ENCODE measurements at places on chromosomes 2 and 18. TPM values are rescaled to one million over a fixed set of nuclear protein-coding genes. Genes with fewer than 3 reads are reported as not detected.

- no peak for DNase-seq
Measured at GRCh38 chr2:108853421-108853820, 66.8 kb downstream of the CCDC138 start.

Gene CD8B2
- not detected for total RNA-seq

- DNase-seq = no peak
Measured at GRCh38 chr2:37609782-37610181, 61.7 kb downstream of the CDC42EP3 start.

DNA sequence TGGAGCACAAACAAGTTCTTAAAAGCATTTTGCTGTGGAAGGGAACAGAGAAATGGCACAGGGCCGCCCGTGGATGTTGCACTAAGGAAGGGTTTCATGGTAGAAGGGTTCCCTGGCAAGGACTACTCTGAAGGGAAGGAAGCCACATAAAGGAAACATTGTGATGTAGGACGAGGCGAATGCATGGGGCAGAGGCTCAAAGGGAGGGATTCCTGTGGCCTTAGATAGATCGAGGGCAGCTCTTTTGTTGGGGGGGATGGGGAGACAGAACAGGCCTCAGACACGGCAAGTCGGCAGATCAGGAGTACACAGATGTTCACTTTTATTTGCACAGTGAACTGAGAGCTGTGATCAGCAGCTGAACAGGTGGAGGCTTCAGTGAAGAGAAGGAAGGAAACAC is 205.4 kb downstream of the SNTG2 start:
- no peak for DNase-seq

DNA sequence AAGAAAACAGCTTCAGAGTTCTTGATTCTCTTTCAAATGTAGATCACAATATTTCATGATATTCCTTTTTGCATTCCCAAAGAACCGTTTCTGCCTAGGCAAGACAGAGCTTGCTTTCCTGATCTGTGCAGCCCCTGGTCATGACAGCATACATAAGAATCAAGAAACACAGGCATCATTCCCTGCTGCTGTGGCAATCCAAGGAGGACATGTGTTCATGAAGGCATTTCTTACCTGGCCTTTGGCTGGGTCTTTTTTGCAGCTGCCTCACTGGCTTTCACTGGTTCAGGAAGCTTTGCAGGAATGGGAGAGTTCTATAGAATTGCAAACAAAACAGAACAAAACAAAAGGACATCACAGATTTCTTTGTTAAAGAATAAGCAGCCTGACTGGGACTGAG is 87.6 kb upstream of the NFU1 start:
- no peak for DNase-seq
